ENCODE measurements at places on chromosomes 16 and 17.

- DNase-seq: no peak
These were observed 235.3 kb downstream of the KATNIP start for GRCh38 chr16:27785307-27785678.

DNA sequence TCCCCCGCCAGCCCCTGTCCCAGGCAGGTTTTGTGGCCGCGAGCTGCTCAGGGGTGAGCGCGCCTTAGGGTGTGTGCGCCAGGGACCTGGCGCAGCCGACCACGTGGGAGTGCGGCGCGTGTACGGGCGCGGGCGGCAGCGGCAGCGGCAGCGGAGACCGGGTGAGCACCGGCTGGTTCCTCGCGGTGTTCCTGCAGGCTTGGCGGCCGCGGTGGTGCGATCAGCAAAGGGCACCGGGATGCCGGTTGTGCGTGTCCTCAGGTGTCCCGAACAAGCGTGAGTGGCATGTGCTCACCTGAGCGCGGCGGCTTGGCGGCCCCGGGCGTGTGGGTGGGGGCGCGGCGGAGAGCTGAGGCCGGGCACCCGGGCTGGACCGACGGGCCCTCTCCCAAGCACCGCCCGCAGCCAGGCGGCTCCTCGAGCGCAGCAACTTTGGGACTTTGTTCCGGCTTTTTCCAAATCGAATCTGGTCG, 381 bp upstream of the HSD11B2 start:
- no peak for DNase-seq

DNA sequence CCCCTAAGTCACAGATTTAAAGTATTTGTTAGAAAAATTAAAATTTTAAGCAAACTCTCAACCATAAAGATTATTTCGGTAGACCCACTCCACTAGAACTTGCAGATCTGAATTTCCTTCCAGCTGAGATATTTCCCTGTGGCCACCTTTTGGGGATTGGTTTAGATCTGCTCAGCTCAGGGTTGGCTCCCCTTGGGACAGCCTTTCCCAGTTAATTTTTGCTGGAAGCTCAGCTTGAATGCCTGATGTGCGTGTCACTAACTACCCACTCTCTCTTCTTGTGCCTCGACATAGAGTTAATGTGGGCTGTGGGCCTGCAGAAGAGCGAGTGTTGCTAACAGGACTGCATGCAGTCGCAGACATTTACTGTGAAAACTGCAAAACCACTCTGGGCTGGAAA, 57.6 kb downstream of the YPEL2 start:
- no peak for DNase-seq

DNA sequence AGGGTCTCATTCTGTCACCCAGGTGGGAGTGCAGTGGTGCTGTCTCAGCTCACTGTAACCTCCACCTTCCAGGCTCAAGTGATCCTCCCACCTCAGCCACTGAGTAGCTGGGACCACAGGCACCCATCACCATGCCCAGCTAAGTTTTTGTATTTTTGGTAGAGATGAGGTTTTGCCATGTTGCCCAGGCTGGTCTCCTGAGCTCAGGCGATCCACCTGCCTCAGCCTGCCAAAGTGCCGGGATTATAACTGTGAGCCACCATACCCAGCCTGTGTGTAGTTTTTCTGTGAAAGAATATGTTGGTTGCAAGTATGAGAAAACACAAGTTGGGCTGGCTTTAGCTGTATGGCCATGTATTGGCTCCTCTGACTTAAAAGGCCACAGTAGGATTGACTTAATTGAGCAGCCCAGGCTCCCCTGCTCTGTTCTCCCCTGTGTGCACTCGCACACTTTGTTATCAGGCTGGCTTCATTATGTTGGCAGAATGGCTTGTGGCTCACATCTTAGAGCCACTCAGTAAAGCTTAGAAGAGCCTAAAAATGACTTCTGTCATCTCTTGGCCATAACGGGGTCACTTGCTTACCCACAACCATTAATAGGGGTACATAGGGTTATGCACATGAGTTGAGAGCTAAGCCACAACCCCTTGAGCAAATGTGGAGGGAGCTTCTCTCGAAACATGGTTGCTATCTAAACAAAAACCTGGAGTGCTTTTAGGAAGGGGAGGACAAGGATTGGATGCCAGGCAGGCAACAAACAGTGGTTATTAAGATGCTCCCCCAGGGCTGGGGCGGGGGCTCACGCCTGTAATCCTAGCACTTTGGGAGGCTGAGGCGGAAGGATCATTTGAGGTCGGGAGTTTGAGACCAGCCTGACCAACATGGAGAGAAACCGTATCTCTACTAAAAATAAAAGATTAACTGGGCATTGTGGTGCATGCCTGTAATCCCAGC, 6.1 kb downstream of the HAPSTR1 start:
- DNase-seq: no peak

DNA sequence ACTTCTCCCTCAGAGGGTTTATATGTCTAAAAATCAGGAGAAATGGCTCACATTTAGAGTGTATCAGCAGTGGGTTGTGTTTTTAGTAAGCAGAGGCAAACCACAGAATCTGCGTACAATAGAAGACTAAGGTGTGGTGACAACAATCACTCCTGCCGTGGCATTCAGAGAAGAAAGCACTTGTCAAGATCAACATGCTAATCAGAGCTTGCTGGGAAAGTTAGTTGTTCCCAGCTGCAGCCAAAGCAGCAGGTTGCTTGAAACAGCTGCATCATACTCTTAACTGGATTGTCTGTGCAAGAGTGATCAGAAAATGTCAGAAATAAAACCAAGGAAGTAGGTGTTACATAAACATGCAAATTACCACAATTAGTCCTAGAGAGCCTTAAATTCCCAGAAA, 616.4 kb downstream of the CDH8 start:
- no peak for DNase-seq

Data from iPS DF 19.7 (cell line).